ENCODE measurements at places on chromosomes 2 and 18. TPM values are rescaled to one million over a fixed set of nuclear protein-coding genes. Genes with fewer than 3 reads are reported as not detected.

- no peaks in the 10 kb centered on the region for H3K27me3 ChIP-seq
- no peak overlapping the region for H3K4me3 ChIP-seq
- peaks cover 11% of the 10 kb centered on the region for H3K36me3 ChIP-seq
These were observed 87.4 kb downstream of the STK39 start for GRCh38 chr2:168159754-168160585.

- H3K36me3 ChIP-seq, result no peaks in the 10 kb centered on the region
- no peak overlapping the region for H3K4me3 ChIP-seq
- DNase-seq, result no peak
- H3K4me1 ChIP-seq, result peaks cover 16% of the 10 kb centered on the region
- peaks cover 7% of the 10 kb centered on the region for H3K27me3 ChIP-seq
These were observed 13.2 kb downstream of the BMP10 start for GRCh38 chr2:68857855-68858456.

GRCh38 chr2:217262911-217263310 is 403.0 kb upstream of the TNP1 start:
- H3K27ac ChIP-seq, result no peak overlapping the region
- H3K4me1 ChIP-seq, result no peaks in the 10 kb centered on the region
- no peak overlapping the region for H3K4me3 ChIP-seq

DNA sequence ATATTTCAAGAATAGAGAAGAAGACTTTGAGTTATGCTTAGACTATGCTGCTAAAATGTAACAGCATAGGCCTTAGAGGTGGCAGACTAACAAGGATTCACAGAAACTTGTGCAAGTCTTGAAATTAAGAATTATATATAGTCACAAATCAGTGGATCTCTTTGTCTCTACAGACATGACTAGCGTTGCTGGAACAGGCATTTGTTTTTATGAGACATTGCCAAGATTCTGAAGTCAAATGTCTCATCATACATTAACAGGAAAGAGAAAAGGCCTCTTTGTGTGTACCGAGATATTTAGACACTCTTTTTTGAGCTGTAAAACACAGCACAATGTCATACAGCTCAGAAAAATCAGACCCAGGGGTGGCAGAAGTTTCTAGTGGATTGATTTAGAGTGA is 207.1 kb downstream of the TMX3 start:
- no peaks in the 10 kb centered on the region for H3K27me3 ChIP-seq
- H3K4me1 ChIP-seq, result no peaks in the 10 kb centered on the region
- no peak overlapping the region for H3K4me3 ChIP-seq
- no peak for DNase-seq
- no peak overlapping the region for H3K27ac ChIP-seq

DNA sequence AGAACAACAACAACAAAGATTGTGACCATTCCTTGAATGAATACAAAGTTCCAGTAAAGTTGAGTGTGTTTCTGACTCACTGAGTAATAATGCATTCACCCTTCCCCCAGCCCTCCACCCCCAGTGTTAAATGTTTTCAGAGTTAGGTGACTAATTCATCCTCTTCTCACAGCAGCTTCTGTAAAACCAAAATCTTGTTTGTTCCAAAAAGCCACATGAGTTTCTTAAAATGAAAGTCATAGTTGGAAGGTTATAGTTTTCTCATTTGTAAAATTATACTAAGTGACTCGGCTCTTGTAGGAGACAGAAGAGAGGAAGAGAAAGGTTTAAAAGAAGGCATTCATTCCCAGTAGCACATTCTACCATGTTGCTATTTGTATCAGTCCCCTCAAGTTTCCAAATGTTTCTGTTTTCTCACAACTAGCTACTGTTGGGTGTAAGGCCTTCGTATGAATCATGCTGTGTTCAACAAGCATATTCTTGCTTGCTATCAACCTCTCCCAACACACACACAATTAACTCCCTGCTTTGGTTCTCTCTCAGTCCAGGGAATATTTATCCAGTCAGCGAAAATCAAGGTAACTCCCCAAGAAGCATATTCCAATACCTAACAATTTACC is 75.3 kb downstream of the MBD2 start:
- H3K27ac ChIP-seq, result peak overlapping the region; percentile 85
- H3K36me3 ChIP-seq, result peaks cover 45% of the 10 kb centered on the region
- no peaks in the 10 kb centered on the region for H3K27me3 ChIP-seq
- H3K4me1 ChIP-seq, result peaks cover 40% of the 10 kb centered on the region
- peak; percentile 76 for DNase-seq

DNA sequence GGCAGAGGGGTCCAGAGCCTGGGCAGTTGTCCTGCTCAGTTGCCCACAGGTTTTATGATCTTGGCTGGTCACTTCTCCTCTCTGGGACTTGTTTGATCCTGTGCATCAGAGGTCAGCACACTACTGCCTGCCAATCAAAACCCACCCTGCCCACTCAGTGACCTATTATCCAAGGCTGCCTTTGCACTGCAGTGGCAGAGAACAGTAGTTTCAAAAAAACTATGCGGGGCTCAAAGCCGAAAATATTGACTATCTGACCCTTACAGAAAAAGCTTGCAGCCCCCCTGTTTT is 218.2 kb downstream of the CYP26B1 start:
- no peaks in the 10 kb centered on the region for H3K27me3 ChIP-seq
- no peak overlapping the region for H3K27ac ChIP-seq
- H3K4me1 ChIP-seq, result no peaks in the 10 kb centered on the region
- no peak overlapping the region for H3K4me3 ChIP-seq
- H3K36me3 ChIP-seq, result no peaks in the 10 kb centered on the region
- DNase-seq, result no peak

TUBA4B gene
- total RNA-seq, result not detected

Measured in activated CD8-positive, alpha-beta memory T cell treated with anti-CD3 and anti-CD28 coated beads, Interleukin-2, amount 10 ng/mL, durations not matched to agents 7 days and 5 days (primary cell).